Activated T-cell treated with anti-CD3 and anti-CD28 coated beads for 48 hours (primary cell): ENCODE measurements at places on chromosomes 6 and 20.

GRCh38 chr6:113654396-113654795, 202.7 kb upstream of the MARCKS start:
- no peak for DNase-seq

- DNase-seq, result no peak
These were observed 96.8 kb downstream of the ANKRD60 start for GRCh38 chr20:58131551-58132142.

DNA sequence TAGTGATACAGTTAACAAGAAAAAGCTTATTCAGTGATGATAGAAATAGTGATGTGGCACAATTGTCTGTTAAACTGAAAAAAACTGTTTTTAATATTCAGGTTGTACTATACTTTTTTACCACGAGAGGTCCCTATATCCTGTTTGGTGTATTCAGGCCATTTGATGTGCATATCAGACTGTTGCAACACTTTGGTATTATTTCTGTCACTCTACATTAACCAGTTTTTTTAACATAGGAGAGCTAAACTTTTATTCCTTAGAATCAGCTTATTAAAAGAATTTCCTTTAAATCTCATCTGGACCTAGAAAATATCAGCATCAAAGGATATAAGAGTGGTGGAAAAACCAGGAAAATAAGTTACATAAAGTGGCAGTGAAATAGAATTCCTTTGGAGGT, 36.8 kb downstream of the TSPYL4 start:
- DNase-seq, result no peak

GRCh38 chr6:145904391-145904790, 59.8 kb downstream of the SHPRH start:
- no peak for DNase-seq

DNA sequence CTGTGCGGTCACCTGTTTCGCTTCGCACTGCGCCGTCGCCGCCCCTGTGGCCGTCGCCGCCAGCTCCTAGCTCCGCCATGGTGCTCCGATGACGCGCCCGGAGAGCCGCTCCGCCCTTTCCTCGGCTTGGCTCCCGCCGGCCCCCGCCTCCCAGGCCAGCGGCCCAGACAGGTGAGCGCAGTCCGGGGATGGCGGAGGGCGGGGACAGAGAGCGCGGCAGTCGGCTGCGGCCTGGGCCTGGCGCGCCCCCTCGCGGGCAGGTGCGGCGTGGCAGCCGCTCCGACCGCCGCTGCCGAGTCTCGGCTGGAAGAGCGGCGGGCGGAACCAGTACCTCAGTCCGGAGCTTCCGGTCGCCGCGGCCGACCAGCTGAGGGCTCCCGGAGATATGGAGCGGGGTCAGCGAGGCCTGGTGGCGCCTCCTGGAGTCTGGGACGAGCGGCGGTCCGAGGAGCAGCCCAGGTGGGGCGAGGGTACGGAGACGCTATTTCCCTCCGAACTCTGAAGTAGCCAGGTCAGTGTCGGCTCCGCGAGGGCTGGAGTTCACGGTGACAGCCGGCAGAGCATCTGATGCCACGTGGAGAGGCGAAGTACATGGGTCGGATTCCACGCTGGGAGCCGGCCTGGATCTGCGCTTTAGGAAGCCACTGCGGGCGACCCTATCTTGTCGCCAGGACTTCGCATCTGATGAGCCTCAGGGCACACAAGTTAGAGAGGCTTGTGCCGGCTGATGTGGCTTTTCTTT, at the start of gene MAP7:
TSS of gene MAP7 (minus strand) at position 93 of the 742 bp plus-strand sequence. CDS start at position 79, 14 bp downstream.
- DNase-seq, result peak; percentile 62
